ENCODE measurements at places on chromosomes 12 and 14.

DNA sequence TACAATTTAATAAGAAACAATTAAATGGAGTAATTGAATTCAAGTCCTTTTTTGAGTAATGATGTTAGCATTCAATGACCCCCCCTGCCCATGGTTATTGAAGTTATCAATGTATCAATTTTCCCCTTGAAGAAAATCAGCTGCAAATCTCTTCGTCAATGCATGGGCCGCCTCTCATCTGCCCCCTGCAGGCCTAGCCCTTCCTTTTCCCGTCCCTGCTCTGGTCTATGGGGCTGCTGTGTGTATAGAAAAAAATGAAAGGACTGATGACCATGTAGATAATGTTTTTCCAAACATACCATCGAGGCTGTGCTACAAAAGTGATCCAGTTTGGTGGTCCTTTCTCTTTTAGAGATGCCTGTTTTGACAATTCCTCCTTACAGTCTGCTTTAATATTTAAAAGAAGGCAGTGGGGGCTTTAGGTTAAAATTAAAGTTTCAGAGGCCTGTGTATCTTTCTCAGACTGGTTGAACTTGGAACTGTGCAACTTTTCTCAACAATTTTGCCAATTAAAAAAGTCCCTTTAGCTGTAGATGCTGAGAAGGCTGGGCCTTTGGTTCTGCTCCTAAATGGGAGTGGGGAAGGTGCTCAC lies 98.4 kb downstream of the APAF1 start:
- no peak for DNase-seq

- DNase-seq: no peak
These were observed 51.5 kb downstream of the ZC3H14 start for GRCh38 chr14:88614218-88614907.

DNA sequence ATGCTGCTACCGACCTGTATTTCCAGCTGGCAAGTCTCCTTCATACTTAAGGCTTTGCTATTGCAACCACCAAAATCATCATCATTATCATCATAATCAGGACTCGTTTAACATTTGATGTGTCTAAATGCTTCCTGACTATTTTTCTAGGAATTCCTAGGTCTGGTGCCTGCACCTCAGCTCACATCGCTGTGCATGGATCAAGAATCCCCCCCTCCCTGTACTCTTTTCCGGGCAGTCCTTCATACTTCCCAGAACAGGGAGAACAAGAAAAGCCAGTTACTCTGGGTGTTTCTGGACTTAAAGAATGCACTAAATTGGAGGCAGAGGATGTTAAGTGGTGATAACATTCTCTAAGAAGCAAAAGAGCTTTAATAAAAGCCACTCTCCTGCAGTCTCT lies 9.4 kb downstream of the ERP27 start:
- no peak for DNase-seq

- no peak for DNase-seq
These were observed 169.9 kb downstream of the DYRK2 start for GRCh38 chr12:67818459-67818903.

DNA sequence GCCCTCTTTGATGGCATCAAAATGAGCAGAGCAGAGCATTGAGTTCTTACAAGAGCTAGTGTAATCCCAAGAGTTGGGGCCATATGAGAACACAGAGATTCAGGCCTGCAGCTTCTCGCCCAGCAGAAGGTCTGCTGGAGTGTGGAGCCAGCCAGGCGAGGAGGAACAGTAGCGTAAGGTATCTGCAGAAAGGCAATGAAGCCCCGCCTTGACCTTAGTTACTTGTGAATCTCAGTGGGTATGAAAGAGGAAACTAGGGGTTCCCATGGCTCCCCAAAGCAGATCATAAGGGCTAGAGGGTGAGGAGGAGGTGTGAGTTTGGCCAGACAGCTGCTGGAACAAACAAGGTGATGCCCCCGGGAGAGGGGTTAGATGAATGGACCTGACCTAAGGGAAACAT lies 49.4 kb downstream of the SLC8A3 start:
- no peak for DNase-seq

- DNase-seq: no peak
These were observed 4.2 kb upstream of the RIPK3 start for GRCh38 chr14:24343795-24344660.

DNA sequence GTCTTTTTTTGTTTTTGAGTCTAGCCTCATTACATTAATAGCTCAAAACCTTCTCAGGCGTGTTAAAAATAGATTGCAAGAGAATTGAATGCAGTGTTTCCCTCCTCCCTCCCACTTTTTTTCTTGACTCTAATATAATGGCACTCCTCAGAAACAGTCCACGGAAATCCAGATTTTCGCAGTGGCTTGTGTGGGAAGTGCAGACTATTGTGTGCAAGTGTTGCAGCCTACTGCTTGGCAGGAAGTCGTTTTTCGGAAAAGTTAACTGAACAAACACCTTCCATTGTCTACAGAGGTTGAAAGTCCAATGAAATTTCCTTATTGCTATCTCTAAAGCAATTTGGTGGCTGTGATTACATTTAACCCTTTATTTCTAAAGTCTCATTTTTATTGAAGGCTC lies 147.9 kb upstream of the E2F7 start:
- no peak for DNase-seq

Measured in activated T-helper 1 cell treated with anti-CD3 and anti-CD28 coated beads, Interleukin-2, amount 50 U/mL, for 16 hours (primary cell).